ENCODE measurements at places on chromosomes 5 and 9.
A peak's percentile ranks its signal among the peaks of the same experiment; 100 is the strongest.

GRCh38 chr9:101485924-101486692 lies 47.5 kb upstream of the RNF20 start:
- no peak overlapping the region for H3K27ac ChIP-seq
- peaks cover 13% of the 10 kb centered on the region for H3K4me1 ChIP-seq
- H3K4me3 ChIP-seq, result peak overlapping the region; percentile 92
- peaks cover 69% of the 10 kb centered on the region for H3K27me3 ChIP-seq

GRCh38 chr5:150771034-150771795 lies 7.3 kb upstream of the SMIM3 start:
- H3K27ac ChIP-seq, result no peak overlapping the region
- H3K27me3 ChIP-seq, result peaks cover 9% of the 10 kb centered on the region
- DNase-seq, result no peak
- H3K36me3 ChIP-seq, result no peaks in the 10 kb centered on the region
- H3K4me3 ChIP-seq, result no peak overlapping the region
- peaks cover 4% of the 10 kb centered on the region for H3K4me1 ChIP-seq

DNA sequence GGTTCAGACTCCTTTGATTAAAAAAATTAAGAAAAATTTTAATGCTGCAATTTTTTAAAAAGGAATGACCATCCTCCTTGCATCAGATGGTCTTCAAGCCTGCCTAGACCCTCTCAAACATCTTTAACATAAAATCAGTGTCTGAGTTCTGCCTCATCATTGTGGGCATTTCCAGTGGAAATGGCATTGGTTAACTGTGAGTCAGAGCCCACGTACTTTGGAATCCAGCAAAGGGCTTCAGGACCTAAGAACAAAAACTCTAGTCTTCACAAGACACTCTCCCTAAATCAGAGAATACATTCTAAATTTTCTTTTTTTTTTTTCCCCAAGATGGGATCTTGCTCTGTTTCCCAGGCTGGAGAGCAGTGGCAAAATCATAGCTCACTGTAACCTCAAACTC lies 9.4 kb upstream of the C5orf15 start:
- no peak overlapping the region for H3K27ac ChIP-seq
- H3K4me3 ChIP-seq, result no peak overlapping the region
- H3K36me3 ChIP-seq, result peaks cover 10% of the 10 kb centered on the region
- H3K4me1 ChIP-seq, result no peaks in the 10 kb centered on the region
- no peaks in the 10 kb centered on the region for H3K27me3 ChIP-seq
- DNase-seq, result no peak

DNA sequence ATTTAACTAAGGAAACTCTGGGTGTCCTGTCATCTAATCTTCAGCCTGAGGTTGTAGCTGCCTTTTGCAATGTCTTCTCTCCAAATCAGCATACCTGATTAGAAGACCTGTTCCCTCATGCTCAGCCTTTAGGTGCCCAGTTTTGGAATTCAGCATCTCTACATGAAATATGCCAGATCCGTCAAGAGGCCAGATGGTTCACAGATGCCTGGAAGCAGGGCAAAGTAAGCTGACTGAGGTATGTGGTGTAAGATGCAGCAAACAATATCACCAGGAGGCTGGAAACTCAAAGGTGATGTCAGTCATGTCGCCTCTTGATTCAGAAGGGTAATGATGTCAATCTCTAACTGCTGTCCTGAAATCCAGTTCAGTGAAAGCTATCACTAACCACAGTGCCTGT lies 324.4 kb downstream of the PRELID2 start:
- peaks cover 16% of the 10 kb centered on the region for H3K4me1 ChIP-seq
- DNase-seq, result no peak
- H3K4me3 ChIP-seq, result no peak overlapping the region
- H3K36me3 ChIP-seq, result no peaks in the 10 kb centered on the region
- no peak overlapping the region for H3K27ac ChIP-seq
- H3K27me3 ChIP-seq, result peaks cover 48% of the 10 kb centered on the region

- no peak overlapping the region for H3K4me3 ChIP-seq
- H3K36me3 ChIP-seq, result no peaks in the 10 kb centered on the region
- H3K27ac ChIP-seq, result no peak overlapping the region
- peaks cover 4% of the 10 kb centered on the region for H3K4me1 ChIP-seq
- no peak for DNase-seq
- no peaks in the 10 kb centered on the region for H3K27me3 ChIP-seq
Measured at GRCh38 chr9:109411798-109412352, 86.2 kb downstream of the PTPN3 start.

GRCh38 chr9:89798547-89799120 lies 193.8 kb downstream of the GADD45G start:
- peaks cover 17% of the 10 kb centered on the region for H3K4me1 ChIP-seq
- no peak overlapping the region for H3K4me3 ChIP-seq
- no peak for DNase-seq
- H3K36me3 ChIP-seq, result no peaks in the 10 kb centered on the region
- H3K27me3 ChIP-seq, result peaks cover 24% of the 10 kb centered on the region

GRCh38 chr5:177531209-177531940 lies 14.6 kb upstream of the DDX41 start:
- no peak overlapping the region for H3K27ac ChIP-seq
- no peaks in the 10 kb centered on the region for H3K4me1 ChIP-seq
- no peak for DNase-seq
- H3K4me3 ChIP-seq, result no peak overlapping the region
- H3K36me3 ChIP-seq, result peaks cover 16% of the 10 kb centered on the region
- no peaks in the 10 kb centered on the region for H3K27me3 ChIP-seq

GRCh38 chr9:110106661-110107060 lies 101.3 kb downstream of the C9orf152 start:
- H3K4me1 ChIP-seq, result peaks cover 33% of the 10 kb centered on the region
- H3K36me3 ChIP-seq, result no peaks in the 10 kb centered on the region
- DNase-seq, result no peak

DNA sequence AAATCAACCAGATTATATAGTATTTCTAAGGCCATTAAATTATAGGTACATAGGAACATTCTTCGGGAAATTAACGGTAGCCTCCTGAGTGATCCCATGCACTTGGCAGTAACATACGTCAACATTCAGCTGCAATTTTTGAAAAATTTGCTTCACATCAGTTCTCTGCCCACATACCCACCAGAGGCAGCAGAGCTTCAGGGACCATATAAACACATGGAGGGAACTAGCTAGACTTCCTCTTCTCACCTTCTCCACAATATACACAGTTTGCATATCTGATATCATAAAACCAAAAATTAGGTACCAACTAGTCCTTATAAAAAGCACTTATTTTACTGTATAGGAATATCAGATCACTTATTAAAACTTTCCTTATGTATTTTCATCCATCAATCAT lies 4.8 kb downstream of the PSIP1 start:
- H3K4me3 ChIP-seq, result no peak overlapping the region
- no peak overlapping the region for H3K27ac ChIP-seq
- H3K27me3 ChIP-seq, result no peaks in the 10 kb centered on the region
- DNase-seq, result no peak
- peaks cover 27% of the 10 kb centered on the region for H3K36me3 ChIP-seq

GRCh38 chr5:100840789-100841188 lies 62.3 kb downstream of the ST8SIA4 start:
- no peak for DNase-seq
- H3K27me3 ChIP-seq, result peaks cover 1% of the 10 kb centered on the region
- no peaks in the 10 kb centered on the region for H3K36me3 ChIP-seq
- peaks cover 26% of the 10 kb centered on the region for H3K4me1 ChIP-seq

- H3K4me1 ChIP-seq, result peaks cover 3% of the 10 kb centered on the region
- no peaks in the 10 kb centered on the region for H3K27me3 ChIP-seq
- no peak for DNase-seq
- no peak overlapping the region for H3K4me3 ChIP-seq
- H3K36me3 ChIP-seq, result peaks cover 10% of the 10 kb centered on the region
- H3K27ac ChIP-seq, result no peak overlapping the region
Measured at GRCh38 chr5:9040475-9040874, 505.4 kb downstream of the SEMA5A start.

All from mesothelial cell of epicardium (in vitro differentiated cells).